T-cell (primary cell): ENCODE measurements at places on chromosomes 3 and 15. TPM values are rescaled to one million over a fixed set of nuclear protein-coding genes. Genes with fewer than 3 reads are reported as not detected.

CNTN4 gene
- total RNA-seq, result not detected

SERPINI2 gene
- 0.41 TPM for total RNA-seq

TICRR gene
- total RNA-seq, result 0.35 TPM

DISP2 gene
- total RNA-seq, result 0.03 TPM

DNA sequence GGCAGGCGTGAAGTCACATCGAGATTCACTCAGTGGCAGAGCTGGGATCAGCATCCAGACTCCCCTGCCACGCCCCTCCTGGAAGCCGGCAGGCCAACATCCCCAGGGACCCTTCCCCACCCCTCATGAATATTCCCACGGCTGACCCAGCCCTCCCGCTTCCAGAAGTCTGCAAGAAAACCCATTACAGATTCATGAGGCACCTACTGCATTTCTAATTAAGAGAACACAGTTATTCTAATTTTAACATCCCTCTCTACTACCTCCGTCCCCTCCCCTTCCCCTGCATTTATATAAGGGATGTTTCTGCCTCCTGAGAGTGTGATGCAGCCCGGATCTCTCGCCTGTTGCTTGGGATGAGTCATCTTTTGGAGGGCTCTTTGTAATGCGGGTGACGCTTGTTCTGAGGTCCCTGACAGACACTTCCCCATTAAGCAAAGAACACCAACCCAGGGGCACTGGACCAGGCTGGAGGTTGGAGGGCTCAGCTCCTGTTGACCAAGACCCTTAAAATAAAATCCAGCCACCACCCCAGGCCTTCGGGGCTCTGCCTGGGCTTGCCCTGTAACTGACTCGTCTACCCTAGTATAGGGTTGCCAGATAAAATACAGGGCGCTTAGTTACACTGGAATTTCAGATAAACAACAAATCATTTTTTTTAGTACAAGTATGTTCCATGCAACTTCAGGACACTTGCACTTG, 118.7 kb downstream of the NUP210 start:
- no peaks in the 10 kb centered on the region for H3K36me3 ChIP-seq
- H3K27ac ChIP-seq, result no peak overlapping the region
- H3K4me3 ChIP-seq, result no peak overlapping the region

- H3K27me3 ChIP-seq, result no peaks in the 10 kb centered on the region
- no peak overlapping the region for H3K4me3 ChIP-seq
- H3K36me3 ChIP-seq, result no peaks in the 10 kb centered on the region
- DNase-seq, result no peak
- no peak overlapping the region for H3K27ac ChIP-seq
- no peaks in the 10 kb centered on the region for H3K4me1 ChIP-seq
These were observed 195.9 kb upstream of the ICE2 start for GRCh38 chr15:60674704-60675395.

DNA sequence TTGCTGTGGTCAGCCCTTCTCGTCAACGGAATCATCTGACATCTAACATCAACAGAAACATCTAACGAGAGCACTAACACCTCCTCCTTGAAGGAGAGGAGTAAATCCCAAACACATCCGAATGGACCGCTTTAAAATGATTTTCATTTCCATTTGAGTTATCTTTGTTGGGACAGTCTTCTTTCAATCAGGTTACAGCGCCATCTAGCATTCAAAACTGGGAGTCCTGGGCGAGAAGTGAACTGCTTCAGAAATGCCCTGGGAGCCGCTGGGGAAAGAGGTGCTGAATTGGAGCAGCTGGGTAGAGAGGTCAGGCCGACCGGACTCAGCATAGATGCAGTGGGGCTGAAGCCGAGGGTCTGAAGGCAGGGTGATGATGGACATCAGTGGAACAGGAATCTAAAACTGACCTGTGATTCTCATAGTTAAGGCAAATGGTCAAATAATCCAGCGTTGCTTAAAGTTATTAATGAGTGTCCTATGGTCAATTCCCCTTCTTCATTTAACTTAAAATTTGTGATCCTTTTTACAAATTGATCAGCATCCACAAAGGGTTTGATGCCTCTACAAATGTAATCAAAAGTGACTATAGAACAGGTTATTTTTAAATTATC, 170.0 kb upstream of the NDN start:
- no peaks in the 10 kb centered on the region for H3K4me1 ChIP-seq
- H3K27ac ChIP-seq, result no peak overlapping the region
- no peaks in the 10 kb centered on the region for H3K36me3 ChIP-seq
- no peak overlapping the region for H3K4me3 ChIP-seq
- no peak for DNase-seq
- no peaks in the 10 kb centered on the region for H3K27me3 ChIP-seq

DNA sequence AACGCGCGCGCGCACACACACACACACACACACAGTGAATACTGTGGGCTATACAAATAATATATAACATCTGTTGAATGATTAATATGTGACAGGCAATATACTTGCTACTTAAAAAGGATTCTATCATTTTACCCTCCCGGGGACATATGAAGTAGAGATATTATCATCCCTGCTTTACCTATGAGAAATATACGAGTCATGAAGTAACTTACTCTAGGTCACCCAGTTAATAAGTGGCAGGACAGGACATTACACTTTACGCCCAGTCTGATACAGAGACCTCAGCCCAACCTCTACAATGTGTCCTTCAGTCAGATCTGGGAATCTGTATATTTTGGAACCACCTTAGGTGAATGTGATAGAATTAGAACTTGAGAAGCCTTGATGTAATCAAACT, 55.4 kb downstream of the CCDC54 start:
- no peak overlapping the region for H3K27ac ChIP-seq
- peaks cover 18% of the 10 kb centered on the region for H3K27me3 ChIP-seq
- no peaks in the 10 kb centered on the region for H3K36me3 ChIP-seq

GRCh38 chr3:13040361-13041074, 32.7 kb downstream of the IQSEC1 start:
- no peaks in the 10 kb centered on the region for H3K36me3 ChIP-seq
- H3K27ac ChIP-seq, result no peak overlapping the region
- H3K4me1 ChIP-seq, result peaks cover 16% of the 10 kb centered on the region
- DNase-seq, result peak; percentile 46

GRM7 gene
- not detected for total RNA-seq

MUSTN1 gene
- total RNA-seq, result 4.1 TPM

SLC9C1 gene
- total RNA-seq, result not detected

GRCh38 chr3:128466840-128467541, at the start of gene DNAJB8:
TSS of gene DNAJB8 (minus strand) at chr3:128466890. CDS start at chr3:128463245, 3,645 bp downstream.
- H3K27ac ChIP-seq, result no peak within 1 kb of the TSS
- peaks cover 53% of the 10 kb centered on the region for H3K27me3 ChIP-seq
- DNase-seq, result peak; percentile 19
- H3K36me3 ChIP-seq, result no peaks in the 10 kb centered on the region
- no peak within 1 kb of the TSS for H3K4me3 ChIP-seq

GRCh38 chr15:38196076-38196475, 56.6 kb upstream of the SPRED1 start:
- H3K27ac ChIP-seq, result no peak overlapping the region
- DNase-seq, result no peak
- H3K4me3 ChIP-seq, result no peak overlapping the region
- no peaks in the 10 kb centered on the region for H3K4me1 ChIP-seq
- H3K36me3 ChIP-seq, result no peaks in the 10 kb centered on the region
- H3K27me3 ChIP-seq, result no peaks in the 10 kb centered on the region

DNA sequence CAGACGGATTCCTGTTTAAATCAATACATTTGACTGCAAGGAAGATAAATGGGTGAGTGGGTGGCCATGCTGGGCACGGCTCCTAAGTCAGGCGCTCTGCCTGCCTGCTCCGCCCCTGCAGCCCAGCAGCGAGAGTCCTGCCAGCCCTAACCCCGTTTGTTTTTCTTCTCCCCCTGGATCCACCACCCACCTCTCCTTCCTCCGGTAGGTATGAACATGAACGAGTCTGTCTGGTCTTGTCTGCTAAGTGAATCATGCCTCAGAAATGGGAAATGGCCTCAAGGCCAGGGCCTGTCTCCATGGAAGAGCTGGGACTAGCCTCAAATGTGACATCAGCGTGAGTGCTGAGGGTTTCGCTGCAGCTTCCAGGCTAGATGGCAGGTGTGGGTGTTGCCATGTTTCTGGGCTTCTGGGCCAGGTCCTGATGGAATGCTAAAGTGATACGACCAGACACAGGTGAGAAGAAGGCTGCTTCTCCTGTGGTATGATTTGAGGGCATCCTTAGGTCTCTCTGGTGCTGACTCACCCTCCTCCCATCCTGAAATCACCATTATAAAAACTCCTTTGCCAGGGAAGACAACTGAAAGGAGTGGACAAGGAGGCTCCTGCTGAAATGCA, 5.6 kb upstream of the FEM1B start:
- H3K27ac ChIP-seq, result no peak overlapping the region
- no peaks in the 10 kb centered on the region for H3K36me3 ChIP-seq
- H3K4me3 ChIP-seq, result no peak overlapping the region
- H3K27me3 ChIP-seq, result peaks cover 4% of the 10 kb centered on the region
- peaks cover 5% of the 10 kb centered on the region for H3K4me1 ChIP-seq

DNA sequence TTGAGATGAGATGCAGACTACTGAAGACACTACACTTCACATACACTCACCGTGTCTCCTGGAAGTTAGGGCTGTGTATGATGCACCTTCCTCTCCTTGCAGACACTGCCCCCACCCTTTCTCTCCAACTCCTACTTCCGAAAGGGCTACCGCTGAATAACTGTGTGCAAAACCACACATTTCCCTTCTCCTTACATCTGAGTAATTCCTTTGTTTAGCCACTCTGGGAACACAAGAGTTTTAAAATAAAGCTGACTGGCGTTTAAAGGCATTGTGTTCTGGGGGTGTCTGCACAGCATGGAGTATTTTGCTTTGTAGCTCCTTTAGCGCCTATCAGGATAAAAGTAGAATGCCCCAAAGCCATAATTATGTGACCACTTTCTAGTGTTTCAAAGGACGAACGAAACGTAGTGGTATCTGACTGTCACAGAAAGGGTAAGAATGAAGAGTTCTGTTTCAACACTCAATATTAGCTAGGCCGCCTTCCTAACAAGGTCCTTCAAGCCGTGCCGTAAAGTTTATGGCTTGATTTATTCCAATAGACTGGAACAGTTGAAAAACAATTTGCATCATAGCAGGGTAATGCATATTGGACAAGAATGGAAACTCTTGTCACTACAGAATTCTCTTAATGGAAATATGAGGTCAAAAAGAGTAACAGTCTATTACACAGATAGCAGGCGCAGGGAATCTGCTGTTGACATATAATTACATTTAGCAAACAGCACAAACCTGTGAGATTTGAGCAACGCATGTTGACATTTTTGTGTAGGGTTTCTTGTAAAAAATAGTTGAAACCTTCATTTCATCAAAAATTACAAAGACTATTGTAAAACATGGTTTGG, 619.9 kb downstream of the FOXP1 start:
- no peak for DNase-seq
- H3K4me3 ChIP-seq, result no peak overlapping the region
- no peaks in the 10 kb centered on the region for H3K27me3 ChIP-seq
- H3K4me1 ChIP-seq, result no peaks in the 10 kb centered on the region
- no peak overlapping the region for H3K27ac ChIP-seq

DNA sequence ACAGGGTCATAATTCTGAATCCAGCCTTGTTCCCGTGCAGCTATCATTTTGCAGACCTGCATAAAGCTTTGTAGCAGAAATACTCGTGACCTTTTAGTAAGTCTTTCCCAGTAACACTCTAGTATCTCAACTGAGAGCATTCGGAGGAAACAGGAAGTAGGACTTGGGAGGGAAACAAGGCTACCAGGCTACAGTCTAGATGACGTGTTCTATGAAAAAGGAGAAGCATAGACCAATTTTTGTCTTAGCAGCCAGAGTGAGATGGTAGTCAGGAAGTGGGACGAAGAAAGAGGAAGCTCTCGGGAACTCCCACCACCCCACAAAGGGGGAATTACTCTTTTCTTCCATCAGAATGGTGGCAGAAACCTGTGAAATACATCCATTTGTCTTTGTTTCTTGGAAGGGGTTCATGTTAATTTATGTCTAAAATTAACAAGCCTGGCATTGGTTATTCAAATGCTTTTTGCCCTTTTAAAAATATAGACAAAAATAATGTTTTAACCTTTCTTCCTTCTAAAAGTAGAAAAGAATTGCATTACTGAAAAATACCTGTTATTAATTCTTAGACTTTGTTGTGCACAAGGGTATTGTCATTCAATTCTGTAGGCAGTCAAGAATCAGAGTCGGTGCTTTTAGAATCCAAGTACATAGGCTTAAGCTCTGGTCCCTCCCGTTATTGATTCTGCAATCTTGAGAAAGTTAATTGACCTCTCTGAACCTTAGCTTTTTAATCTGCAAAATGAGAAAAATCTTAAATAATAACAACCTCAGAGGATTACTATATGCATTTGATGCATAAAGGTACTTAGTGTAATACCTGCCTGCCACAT, 1.6 kb upstream of the SUCNR1 start:
- peaks cover 8% of the 10 kb centered on the region for H3K4me1 ChIP-seq
- H3K36me3 ChIP-seq, result no peaks in the 10 kb centered on the region
- H3K27ac ChIP-seq, result no peak overlapping the region
- H3K27me3 ChIP-seq, result no peaks in the 10 kb centered on the region
- no peak overlapping the region for H3K4me3 ChIP-seq

DNA sequence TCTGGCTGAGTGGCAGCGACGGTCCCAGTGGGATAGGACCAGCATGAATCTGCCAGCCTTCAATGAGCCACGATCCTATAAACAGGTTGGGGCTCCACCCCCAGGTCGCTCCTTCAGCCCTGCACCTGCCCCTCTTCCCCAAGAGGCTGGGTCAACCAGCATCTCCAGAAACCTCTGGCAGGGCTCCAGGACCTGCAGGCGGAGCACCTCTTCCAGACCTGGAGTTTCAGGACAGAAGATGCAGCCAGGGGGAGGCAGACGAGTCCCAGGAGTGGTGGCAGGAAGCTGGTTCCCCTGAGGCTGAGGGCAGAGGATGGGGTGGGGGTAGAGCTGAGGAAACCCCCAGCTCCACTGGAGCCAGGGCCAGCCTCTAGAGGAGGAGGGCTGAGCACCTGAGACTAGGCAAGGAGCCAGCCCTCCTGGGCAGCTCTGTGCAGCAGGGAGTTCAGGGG, at the start of gene PLA2G4D:
Gene PLA2G4D (minus strand): TSS at position 51 of the 452 bp plus-strand sequence. CDS start 103 bp downstream, outside the sequence.
- no peaks in the 10 kb centered on the region for H3K4me1 ChIP-seq
- H3K36me3 ChIP-seq, result no peaks in the 10 kb centered on the region
- H3K27ac ChIP-seq, result no peak within 1 kb of the TSS
- H3K4me3 ChIP-seq, result no peak within 1 kb of the TSS
- no peaks in the 10 kb centered on the region for H3K27me3 ChIP-seq
- DNase-seq, result no peak

DNA sequence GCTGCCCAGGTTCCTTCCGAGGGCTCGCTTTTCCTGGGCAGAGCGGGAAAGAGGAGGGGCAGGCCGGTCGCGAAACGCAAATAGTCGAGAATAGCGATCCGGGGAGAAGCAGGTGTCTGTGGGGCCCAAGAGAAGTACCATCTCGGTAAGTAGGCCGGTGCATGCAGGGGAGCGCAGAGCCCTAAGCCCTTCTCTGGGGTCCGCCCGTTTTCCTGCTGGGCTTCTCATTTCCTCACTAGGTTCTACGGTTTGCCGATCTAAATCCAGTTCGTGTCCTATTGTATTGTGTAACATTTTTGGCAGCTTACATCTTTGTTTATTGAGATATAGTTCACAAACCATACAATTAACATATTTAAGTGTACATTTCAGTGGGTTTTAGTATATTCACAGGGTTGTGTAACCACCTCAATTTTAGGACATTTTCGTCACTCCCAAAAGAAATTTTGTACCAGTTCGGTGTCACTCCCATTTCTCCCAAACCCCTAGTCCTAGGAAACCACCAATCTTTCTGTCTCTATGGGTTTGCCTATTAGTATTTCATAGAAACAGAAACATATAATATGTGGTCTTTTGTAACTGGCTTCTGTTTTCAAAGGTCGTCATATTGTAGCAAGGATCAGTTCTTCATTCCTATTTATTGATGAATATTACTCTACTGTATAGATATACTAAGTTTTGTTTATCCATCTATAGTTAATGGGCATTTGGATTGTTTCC, 6.8 kb upstream of the TRIM69 start:
- peak overlapping the region; percentile 71 for H3K4me3 ChIP-seq
- no peaks in the 10 kb centered on the region for H3K27me3 ChIP-seq
- peaks cover 11% of the 10 kb centered on the region for H3K36me3 ChIP-seq
- no peak for DNase-seq
- H3K4me1 ChIP-seq, result peaks cover 34% of the 10 kb centered on the region

GP5 gene
- total RNA-seq, result 7.6 TPM

ATP10A gene
- total RNA-seq, result 65.5 TPM
